Stimulated activated CD4-positive, alpha-beta T cell treated with anti-CD3 and anti-CD28 coated beads, TNF-alpha, amount 100 ng/mL, for 1 hour (primary cell): ENCODE measurements at places on chromosomes 7 and 10.
A peak's percentile ranks its signal among the peaks of the same experiment; 100 is the strongest.

DNA sequence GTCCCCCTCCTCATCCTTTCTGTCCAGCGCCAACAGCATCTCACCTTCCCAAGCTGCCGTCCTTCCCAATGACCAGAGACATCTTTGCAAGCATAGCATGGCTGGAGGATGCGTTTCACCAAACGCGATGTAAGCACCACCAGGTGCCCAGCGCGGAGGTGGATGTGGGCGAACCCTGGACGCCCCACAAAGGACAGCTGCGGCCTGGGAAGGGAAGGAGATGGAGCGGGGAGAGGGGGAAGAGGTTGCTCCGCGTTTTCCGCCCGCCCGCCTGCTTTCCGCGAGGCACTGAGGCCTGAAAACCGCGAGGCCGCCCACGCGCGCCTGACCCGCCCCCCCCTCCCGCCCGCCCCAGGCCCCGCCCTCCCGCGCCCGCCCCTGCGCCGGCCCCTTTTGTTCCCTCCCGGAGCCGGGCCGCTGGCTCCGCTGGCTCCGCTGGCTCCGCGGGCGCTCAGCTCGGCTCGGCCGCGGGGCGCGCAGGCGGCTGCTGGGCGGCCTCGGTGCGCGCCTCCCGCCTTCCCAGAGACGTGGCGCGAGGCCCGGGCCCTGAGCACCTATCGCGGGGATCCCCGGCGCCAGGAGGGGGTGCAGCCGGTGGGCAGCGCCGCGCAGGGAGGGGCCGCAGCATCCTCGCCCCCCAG lies at the start of gene CLIP2:
Gene CLIP2 (plus strand): TSS at position 390 of the 641 bp plus-strand sequence. CDS start 28,140 bp downstream, outside the sequence.
- peak; percentile 73 for DNase-seq

DNA sequence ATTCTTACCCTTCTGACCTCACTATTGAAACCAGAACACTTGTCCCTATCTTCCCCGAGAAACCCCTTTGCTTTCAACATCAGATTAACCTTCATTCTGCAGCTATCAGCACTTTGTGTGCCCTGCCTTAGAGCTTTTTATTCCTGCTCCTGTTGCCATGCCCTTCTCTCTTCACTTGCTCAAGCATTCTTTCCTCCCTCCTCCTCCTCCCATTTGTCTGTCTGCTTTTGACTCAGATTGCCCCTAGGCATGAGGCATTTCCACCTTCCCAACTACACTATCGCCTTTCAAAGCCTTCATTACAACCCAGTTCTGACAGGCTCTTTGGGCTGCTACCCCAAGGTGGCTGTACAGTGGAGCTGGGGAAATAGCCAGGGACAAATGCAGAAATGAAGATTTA lies 143.3 kb downstream of the SLC25A13 start:
- no peak for DNase-seq

GRCh38 chr7:137975221-137975620 lies 26.7 kb downstream of the CREB3L2 start:
- no peak for DNase-seq

GRCh38 chr10:42654419-42654818 lies 16.0 kb upstream of the ZNF33B start:
- DNase-seq = no peak

- DNase-seq = no peak
These were observed 34.0 kb upstream of the INSIG1 start for GRCh38 chr7:155263581-155264143.

GRCh38 chr10:99685597-99685967 lies 26.3 kb downstream of the ENTPD7 start:
- DNase-seq = no peak

- no peak for DNase-seq
These were observed 44.6 kb upstream of the VDAC2 start for GRCh38 chr10:75165684-75166622.

GRCh38 chr7:23106823-23107663 lies 1.5 kb downstream of the KLHL7 start:
- DNase-seq = no peak

GRCh38 chr7:87113077-87113476 lies 39.2 kb upstream of the DMTF1 start:
- no peak for DNase-seq

DNA sequence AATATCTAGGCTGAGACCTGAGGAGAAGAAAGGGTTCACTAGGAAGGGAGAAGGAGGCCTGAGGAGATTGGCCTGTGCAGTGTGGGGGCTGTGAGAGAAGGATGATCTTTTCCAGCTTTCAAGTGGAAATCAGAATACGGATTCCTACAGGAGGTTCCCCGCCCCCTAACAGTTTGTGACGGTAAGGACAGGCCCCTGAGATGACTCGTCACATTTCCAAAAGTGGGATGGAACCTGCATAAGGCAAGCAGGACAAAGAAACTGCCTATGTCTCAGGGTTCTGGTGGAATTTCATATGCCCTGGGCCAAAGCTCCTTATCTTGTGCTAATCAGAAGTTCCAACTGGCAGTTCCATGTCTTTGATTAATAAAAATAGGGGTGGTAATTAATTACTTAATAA lies 275.6 kb downstream of the SNX10 start:
- no peak for DNase-seq

DNA sequence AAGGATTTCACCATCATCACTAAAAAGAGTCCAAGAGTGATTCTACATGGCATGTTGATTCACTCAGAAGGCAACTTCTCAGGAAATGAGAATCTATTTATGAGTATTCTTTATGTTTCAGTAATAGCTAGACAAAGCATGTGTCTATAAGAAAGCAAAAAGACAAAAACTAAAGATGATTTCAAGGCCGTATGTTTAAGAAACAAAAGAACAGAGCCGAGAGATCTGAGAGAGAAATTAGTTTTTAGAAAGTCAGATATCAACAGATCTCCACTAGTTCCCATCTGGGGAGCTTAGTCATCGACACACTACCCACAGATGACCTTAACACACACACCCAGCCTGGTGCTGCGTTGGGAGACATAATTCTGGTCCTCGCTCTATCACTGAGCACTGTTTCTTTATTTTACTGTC lies 21.0 kb downstream of the PIP4K2A start:
- no peak for DNase-seq

DNA sequence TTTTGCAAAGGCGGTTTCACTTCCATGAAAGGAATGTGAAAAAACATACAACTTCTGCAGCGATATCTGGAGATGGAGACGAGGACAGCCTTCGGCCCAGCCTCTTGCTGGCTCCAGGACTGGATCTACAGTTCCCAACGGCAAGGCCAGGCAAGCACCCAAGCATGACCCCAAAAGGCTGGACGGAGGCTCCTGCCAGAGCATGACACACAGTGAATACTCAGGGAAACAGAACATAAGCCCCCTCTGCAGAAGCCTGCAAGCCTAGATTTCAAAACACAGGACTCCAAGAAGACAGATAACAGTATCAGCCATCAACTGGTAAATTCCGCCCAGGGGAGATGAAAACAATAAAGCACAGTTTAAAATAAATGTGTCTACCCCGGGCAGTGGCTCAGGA lies 3.3 kb upstream of the LRRC27 start:
- no peak for DNase-seq

DNA sequence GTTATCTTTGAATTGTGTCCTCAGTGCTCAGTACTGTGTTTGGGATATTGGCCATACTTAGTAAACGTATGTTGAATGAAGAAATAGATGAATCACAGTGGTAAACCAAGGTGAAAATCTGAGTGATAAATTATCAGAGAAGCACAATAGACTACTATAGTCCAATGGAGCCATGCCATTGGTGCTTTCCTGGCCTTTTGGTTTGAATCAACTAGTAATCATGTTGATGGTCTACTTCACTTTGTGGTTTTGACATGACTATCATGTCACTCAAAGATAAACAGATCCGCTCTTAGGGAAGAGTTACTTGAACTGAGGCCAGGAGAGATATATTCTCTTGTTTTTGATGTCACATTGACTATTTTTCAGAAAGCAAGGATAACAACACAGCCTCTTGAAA lies 86.1 kb upstream of the IGFBP3 start:
- no peak for DNase-seq

DNA sequence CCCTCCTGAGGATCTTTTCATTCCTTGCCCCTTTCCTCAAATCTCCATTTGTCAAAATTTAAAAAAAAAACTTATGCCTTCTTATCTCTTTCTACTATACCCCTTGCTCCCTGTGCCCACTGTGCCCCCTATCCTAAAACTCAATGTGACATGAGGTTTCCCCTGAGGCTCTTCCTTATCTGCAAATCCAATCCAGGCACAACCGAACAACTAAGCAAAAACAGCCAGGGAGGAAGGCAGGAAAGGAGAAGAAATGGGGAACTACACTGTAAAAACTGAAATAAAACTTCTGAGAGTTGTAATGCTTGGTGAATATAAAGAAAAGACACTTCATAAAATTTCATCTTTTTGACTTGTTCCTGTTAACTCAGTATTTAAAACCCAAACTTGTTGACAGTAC lies 54.2 kb downstream of the CRPPA start:
- DNase-seq = no peak

- DNase-seq = no peak
These were observed 1106.2 kb upstream of the LRRN3 start for GRCh38 chr7:109984729-109985128.

- no peak for DNase-seq
These were observed 90.3 kb upstream of the PARD3 start for GRCh38 chr10:34905200-34905927.

- DNase-seq = no peak
These were observed 39.8 kb downstream of the HBP1 start for GRCh38 chr7:107208563-107208962.

GRCh38 chr10:11197266-11197712 lies 179.6 kb downstream of the CELF2 start:
- DNase-seq = no peak

DNA sequence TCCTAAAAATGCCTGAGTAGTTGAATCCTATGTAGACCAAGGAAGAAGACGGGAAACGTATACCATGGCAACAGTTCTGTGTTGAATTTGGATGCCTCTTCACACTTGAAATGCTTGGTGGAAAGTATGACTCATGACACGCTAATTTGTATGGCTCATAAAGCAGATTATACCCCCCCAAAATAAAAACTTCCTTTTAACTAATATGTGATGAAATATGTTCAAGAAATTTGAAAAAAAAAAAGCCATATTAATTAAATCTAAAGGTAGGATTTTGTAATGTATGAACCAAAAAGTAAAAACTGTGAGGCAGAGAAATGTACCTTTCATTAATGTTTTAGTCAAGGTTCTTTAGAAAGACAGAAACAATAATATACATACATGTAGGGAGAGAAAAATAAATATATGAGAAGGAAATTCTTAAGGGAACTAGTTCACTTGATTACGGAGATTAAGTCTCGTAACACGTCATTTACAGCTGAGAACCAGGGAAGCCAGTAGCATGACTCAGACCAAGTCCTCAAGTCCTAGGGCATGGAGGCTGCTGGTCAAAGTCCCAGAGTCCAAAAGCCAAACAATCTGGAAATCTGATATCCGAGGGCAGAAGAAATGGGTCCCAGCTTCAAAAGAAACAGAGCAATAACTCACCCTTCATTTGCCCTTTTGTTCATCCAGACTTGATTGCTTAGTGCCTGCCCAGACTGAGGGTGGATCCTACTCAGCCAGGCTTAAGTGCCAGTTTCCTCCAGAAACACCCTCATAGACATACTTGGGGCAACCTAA lies 485.1 kb downstream of the SEMA3D start:
- no peak for DNase-seq

- no peak for DNase-seq
These were observed 65.0 kb downstream of the INPP5A start for GRCh38 chr10:132602614-132603013.

- no peak for DNase-seq
These were observed 141.4 kb upstream of the STK17A start for GRCh38 chr7:43441231-43442130.

DNA sequence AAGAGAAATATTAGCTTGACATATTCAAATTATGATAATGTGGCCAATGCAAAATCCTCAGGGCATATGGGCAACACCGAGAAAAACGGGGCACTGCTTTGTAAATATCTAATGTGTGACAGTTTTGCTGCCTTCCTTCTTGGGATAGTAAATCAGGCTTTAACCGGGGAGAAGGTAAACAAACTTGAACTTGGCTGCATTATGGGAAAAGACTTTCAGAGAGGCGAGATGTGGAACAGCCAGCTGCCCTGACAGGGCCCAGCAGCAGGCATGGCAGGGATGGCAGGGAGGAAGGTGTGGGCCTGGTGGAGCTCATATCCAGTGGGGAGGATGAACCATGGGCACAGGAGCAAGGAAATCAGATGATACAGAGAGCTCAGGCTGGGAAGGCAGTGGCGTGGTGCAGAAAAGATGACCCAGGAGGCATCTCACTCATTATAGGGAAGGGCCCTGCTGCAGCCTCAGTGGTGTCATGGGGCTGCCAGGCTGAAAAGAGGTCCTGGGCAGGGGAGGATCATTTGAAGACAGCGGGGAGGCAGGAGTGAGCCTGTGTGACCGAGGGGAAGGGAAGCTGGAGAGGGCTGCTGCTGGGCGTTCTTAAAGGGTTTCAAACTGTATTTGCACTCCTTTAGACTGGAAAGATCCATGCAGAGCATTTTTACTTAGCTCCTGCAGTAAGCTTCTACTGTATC lies 26.7 kb downstream of the CXCL12 start:
- no peak for DNase-seq

- no peak for DNase-seq
These were observed 395.9 kb downstream of the GRM8 start for GRCh38 chr7:126856691-126857291.

DNA sequence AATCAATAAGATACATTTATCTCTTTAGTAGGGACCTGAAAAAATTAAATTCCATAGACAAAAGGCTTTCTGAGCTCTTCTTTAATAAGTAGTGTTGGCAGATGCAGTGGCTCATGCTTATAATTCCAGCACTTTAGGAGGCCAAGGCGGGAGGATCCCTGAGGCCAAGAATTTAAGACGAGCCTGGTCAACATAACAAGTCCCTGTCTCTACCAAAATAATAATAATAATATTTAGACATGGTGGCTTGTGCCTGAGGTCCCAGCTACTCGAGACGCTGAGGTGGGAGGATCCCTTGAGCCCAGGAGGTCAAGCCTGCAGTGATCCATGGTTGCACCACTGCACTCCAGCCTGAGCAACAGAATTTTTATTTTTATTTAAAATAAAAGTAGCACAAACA lies 280.8 kb downstream of the ADK start:
- no peak for DNase-seq
